Stimulated activated CD4-positive, alpha-beta T cell treated with anti-CD3 and anti-CD28 coated beads, Interleukin-1b, Interleukin-23, amount 100 ng/mL, for 24 hours (primary cell): ENCODE measurements at places on chromosomes 11 and 22.
A peak's percentile ranks its signal among the peaks of the same experiment; 100 is the strongest.

GRCh38 chr11:69925366-69926196 lies 106.4 kb upstream of the FGF3 start:
- no peak for DNase-seq

DNA sequence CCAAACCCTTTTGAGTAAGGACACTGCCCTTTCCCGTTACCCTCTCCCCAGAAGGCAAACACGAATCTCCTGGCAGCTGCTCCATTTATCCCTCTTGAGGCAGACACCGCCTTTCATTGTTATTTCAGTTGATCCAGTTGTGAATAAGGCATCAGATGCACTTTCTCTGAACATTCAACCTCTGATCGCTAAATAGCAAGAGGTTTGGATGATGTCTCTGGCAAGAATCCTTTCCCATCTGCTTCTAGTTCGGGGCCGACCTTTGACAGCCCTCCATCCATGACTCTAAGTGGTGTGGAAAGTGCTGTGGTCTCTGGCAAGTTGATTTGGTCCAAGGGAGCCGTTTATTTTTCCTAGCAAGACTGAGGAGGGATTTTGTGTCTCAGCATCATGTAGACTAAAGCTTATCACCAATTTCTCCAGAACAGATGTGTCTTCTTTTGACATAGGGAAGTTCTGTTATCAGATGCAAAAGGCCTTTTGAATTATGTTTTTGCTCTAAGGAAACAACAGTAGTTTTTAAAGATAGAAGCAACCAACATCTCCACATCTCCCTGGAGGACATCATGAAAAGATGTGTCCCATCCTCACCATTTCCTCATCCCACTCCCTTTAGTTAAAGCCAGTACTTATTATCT lies 123.6 kb downstream of the CCDC34 start:
- no peak for DNase-seq

DNA sequence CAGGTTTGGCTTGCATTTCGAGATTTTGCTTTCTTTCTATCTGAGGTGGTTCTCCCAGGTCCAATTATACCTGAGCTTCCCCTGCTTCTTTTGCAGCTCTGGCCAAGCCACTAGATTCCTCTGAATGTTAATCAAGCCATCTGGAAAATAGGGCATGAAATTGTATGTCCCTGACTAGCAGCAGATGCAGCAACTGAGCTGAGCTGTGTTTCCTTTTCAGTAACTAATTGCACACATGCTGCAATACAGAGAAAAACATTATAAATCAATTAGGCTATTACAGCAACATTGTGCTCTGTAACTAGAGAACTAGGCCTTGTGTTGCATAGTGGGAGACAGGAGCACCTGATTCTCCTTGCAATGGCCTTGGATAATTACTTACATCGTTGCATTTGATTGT lies 408.3 kb downstream of the ETS1 start:
- DNase-seq: no peak

DNA sequence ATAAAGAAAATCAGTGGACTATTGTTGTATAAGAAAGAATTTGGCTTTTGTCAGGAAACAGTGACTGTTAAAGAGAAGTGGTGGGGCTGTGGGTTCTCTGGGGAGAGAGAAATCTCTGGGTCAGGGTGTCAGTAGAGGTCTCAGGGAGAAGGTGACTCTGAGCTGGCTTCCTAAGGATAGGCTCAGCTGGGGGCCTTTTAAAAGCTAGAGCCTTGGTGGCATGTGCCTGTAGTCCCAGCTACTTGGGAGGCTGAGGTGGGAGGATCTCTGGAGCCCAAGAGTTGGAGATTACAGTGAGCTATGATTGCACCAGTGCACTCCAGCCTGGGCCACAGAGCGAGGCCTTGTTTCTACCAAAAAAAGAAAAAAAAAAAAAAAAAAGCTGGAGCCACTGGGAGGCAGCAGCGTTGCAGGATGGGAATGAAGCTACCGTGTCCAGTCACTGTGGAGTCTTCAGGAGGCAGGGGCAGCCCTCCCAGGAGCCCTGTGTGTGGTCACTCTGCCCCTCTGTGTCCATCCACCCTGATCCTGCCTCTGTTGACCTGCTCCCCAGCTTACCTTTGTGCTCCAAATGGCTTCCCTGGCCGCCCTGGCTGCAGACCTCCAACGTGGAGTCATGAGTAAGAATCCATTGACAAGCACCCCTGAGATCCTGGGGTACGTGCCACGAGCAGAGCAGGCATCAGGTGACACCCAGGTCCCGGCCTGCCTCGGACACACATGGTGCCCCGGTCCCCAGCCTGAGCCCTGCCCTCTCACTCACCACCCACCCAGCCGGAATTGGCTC lies 5.4 kb upstream of the MIF start:
- no peak for DNase-seq

- DNase-seq: no peak
These were observed 241.3 kb upstream of the ZC3H12C start for GRCh38 chr11:109851780-109852390.

DNA sequence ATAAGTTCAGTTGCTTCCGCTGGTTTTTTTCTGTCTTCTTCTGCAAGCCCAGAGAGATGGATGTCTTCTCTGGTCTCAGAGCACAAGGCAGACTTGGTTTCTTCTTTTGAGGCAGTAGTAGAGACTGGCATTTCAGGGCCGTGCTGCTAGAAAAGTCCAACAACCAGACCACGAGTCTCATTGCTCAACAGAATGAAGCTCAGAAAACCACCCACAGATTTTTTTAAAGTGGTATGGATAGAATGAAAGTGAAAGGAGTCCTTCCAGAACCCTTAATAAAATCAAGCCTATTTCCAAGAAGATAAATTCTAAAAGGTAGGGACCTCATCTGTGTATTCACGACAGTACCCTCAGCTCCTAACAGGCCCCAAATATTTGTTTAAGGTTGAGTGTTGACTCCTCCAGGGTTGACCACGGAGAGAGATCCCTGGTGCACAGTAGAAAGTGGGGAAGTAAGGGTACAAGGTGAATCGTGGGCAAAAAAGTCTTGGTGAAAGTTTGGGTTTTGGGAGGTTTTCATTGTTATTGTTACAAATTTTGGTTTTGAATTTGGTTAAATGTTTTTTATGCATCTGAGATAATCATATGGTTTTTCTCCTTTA lies 43.6 kb upstream of the DDX6 start:
- no peak for DNase-seq

DNA sequence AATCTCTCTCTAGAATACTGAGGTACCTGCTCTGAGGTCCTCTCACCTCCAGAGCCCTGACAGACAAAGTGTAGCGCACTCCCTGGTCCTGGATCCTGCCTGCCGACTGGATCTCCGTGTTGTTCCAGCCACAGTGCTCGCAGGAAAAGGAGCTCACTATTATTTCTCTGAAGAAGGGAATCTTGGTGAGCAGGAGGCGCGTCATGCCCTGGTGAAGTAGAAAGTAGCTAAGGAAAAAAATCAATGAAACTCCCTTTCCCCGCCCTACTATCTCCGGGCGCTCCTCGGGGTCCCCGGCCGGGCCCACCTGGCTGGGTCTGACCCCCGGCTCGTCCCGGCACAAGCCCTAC lies 412 bp downstream of the ZPR1 start:
- DNase-seq: no peak

- no peak for DNase-seq
These were observed 1515.6 kb downstream of the TBC1D22A start for GRCh38 chr22:48277868-48278581.

GRCh38 chr11:32297611-32298011 lies 137.7 kb downstream of the WT1 start:
- DNase-seq: no peak

- no peak for DNase-seq
These were observed 617.2 kb upstream of the CHORDC1 start for GRCh38 chr11:90840071-90840470.

DNA sequence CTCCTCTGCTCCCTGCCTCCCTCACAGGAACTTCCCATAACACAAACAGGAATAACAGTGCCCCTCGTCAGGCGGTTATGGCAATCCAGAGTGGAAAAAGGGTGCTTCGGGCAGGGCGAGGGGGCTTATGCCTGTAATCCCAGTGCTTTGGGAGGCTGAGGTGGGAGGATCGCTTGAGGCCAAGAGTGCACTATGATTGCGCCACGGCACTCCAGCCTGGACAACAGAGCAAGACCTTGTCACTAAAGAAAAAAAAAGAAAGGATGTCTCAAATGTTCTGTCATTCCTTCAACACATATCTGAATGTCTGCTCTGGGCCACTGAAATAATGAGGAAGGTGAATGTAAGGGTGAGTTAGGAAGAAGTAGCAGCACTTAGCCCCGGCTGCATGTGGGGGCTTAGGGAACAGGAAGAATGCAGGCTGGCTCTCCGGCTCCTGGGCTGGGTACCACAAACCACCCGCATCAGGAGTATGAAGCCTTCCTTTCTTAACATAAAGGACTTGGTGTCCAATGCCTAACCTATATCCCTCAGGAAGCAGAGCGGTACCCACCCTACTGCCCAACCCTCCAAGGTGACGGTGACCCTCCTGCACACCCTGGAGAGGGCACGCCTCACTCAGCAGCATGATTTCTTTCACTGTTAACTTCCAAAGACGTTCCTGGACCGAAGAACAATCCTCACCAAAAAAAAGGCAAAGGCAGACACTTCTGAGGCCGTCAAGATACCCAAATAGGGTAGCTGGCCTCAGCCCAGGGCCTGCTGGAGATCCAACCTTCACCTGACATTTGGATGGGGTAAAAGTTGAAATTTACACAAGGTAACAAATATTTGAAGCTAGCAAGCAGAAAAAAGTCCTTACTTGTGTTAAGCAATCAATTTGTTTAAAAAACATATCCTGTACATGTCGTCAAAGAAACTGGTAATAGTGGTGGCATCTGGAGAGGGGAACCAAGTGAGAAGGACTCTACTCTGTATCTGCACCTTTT lies 3.8 kb downstream of the CPT1A start:
- DNase-seq: no peak

- no peak for DNase-seq
These were observed 37.2 kb upstream of the CSNK2A3 start for GRCh38 chr11:11390068-11390771.

DNA sequence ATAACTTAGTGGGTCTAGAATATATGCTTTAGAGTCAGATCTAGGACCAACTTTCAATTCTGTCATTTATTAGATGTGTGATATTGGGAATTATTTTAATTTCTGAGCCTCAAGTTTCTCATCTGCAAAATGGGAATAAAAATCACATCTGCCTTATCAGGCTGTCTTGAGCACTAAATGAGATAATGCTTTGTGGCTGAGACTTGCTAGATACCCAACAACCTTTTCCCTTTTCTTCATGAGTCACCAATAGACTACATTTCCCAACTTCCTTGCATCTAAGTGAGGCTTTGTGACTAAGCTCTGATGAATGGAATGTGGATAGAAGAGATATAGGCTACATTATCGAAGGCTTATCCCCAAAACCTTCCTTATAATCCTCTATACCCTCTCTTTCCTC lies 220.7 kb upstream of the SESN3 start:
- DNase-seq: no peak

DNA sequence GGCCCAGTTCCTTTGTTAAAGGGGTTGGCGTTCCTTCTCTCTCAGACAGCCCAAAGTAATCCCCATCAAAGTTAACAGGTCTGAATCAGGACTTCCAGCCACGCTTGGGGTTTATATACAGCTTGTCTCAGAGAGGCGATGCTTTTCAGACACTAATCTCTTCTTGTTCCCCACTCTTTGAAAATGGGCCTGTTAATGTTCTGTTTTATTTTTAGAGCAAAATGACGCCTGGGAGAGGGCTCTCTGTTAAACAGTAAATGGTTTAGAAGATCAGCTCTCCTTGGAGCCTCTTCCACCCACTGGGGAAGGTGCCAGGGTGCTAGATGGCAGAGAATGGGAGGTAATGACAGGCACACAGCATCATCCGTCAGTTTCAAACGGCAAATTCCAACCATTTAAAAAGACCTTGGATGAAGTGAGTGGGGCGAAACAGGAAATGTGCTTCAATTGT lies 235.9 kb upstream of the NARS2 start:
- DNase-seq: no peak

DNA sequence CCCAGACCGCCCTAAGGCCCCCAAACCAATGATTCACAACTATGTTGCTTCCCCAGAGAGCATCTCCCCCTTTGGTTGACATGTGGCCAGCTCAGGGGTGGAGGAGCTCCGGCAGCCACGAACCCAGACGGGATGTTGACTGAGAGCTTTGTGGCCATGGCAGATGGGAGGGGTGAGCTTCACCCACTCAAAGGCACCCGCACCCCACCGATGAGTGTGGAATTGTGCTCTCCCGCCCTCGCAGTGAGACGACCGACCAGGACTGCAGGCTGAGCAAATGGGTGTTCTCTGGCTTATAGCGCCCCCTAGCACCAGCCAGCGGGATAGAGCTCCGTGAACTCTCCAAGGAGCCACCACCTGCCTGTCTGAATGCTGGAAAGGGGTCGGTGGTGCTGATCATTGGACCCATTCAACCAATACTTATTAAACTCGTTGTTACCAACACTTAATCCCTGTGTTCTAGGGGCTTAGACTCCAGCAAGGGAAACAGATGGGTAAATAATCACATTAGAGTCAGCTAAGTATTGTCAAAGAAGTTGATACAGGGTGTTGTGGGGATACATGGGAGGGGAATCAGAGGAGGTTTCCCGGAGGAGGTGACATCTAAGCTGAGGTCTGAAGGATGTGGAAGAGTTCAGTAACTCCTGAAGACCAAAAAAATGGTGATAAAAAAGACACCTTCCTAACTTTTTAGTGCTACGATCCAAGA lies 4.5 kb upstream of the TIMP3 start:
- peak; percentile 23 for DNase-seq

- no peak for DNase-seq
These were observed 25.7 kb upstream of the MSANTD2 start for GRCh38 chr11:124825876-124826275.

GRCh38 chr11:112558691-112559090 lies 298.0 kb upstream of the PLET1 start:
- no peak for DNase-seq

GRCh38 chr22:47495110-47495509 lies 732.7 kb downstream of the TBC1D22A start:
- DNase-seq: no peak
